ENCODE measurements at places on chromosomes 4 and X. TPM values are rescaled to one million over a fixed set of nuclear protein-coding genes. Genes with fewer than 3 reads are reported as not detected.

- DNase-seq = no peak
Measured at GRCh38 chrX:71872542-71873458, 37.8 kb upstream of the NHSL2 start.

The STBD1 gene
- 15.8 TPM for total RNA-seq

DNA sequence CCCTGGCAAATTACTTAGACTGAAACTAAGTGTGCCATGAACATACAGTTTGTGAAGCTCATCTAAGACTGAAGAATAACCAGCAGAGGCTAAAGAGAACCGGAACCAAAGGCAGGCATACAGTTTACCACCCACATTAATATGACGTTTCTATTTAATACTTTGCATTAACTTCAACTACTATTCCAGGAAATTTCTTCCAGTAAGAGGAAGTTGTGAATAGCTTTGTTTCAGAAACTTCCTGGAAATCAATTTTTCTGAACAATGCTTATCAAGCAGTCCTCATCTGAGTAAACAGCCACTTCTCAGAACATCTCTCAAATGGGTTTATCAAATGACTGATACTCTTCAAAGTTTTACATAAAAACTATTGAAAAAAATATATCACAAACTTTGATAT is 252.7 kb downstream of the OPHN1 start:
- DNase-seq = no peak

DNA sequence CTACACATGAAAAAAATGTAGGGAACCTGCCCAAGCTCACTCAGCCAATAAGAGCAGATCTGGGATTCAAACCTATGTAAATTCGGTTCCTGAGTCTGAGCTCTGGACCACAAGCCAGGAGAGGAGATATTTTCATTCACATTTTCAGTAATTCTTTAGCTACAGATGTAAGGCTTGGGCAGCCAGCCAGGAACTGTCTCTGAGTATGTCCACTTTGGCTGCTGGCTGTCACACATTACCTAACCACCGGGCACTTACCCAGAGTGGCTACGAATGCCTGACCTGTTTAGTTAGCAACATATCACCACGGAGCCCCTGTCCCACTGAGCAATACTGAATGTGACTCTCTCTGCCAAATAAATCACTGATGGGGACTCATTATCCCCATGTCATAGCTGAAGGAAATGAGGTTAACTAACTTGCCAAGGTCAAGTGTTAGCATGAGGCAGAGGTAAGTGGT is 15.3 kb downstream of the USP46 start:
- DNase-seq = peak; percentile 24

GRCh38 chr4:81218206-81218605 is 3.2 kb upstream of the PRKG2 start:
- DNase-seq = no peak
